Articular chondrocyte of knee joint (primary cell): ENCODE measurements at places on chromosomes 6 and 20. TPM values are rescaled to one million over a fixed set of nuclear protein-coding genes. Genes with fewer than 3 reads are reported as not detected.

CLPSL2 gene
- total RNA-seq, result not detected in 2 replicates

IL17A gene
- not detected in 2 replicates for total RNA-seq

RAB44 gene
- under 0.01 and 0.13 TPM in 2 replicates for total RNA-seq

ADGRB3 gene
- total RNA-seq, result 0.11 and 0.13 TPM in 2 replicates

PTPRA gene
- total RNA-seq, result 55.6 and 56.3 TPM in 2 replicates

R3HDML gene
- total RNA-seq, result not detected in 2 replicates

NOTCH4 gene
- 0.65 and 1.1 TPM in 2 replicates for total RNA-seq

PHACTR3 gene
- total RNA-seq, result not detected in 2 replicates

RBM24 gene
- total RNA-seq, result 0.39 and 1.3 TPM in 2 replicates

MRPS26 gene
- total RNA-seq, result 15.8 and 24.3 TPM in 2 replicates

IP6K3 gene
- total RNA-seq, result not detected in 2 replicates

SLC25A27 gene
- 15.4 and 18.9 TPM in 2 replicates for total RNA-seq

FOXQ1 gene
- 14.2 and 25.5 TPM in 2 replicates for total RNA-seq

LY6G6F gene
- total RNA-seq, result not detected in 2 replicates

B3GAT2 gene
- under 0.01 TPM in 2 replicates for total RNA-seq

HUS1B gene
- 0.54 and 1.0 TPM in 2 replicates for total RNA-seq

KHDRBS2 gene
- not detected in 2 replicates for total RNA-seq

RSPO3 gene
- 17.8 and 19.3 TPM in 2 replicates for total RNA-seq

HSPA1A gene
- 91.1 and 137 TPM in 2 replicates for total RNA-seq

TTBK1 gene
- total RNA-seq, result under 0.01 TPM in 2 replicates

RGS19 gene
- 7.1 and 8.0 TPM in 2 replicates for total RNA-seq

ETV7 gene
- 3.8 and 6.7 TPM in 2 replicates for total RNA-seq

SLC13A3 gene
- 1.5 and 1.6 TPM in 2 replicates for total RNA-seq

PDE10A gene
- total RNA-seq, result 0.39 and 2.3 TPM in 2 replicates

DLL1 gene
- 0.32 and 1.0 TPM in 2 replicates for total RNA-seq

ZSCAN23 gene
- total RNA-seq, result 2.5 and 5.9 TPM in 2 replicates

OVOL2 gene
- total RNA-seq, result not detected in 2 replicates

BPIFA1 gene
- not detected in 2 replicates for total RNA-seq

MLN gene
- total RNA-seq, result not detected in 2 replicates

ARHGAP40 gene
- total RNA-seq, result not detected in 2 replicates

CALHM4 gene
- not detected in 2 replicates for total RNA-seq

SRSF3 gene
- 277 and 466 TPM in 2 replicates for total RNA-seq

TMEM244 gene
- not detected in 2 replicates for total RNA-seq

PSORS1C1 gene
- total RNA-seq, result 3.0 and 3.1 TPM in 2 replicates

VSTM2L gene
- 1.4 and 1.6 TPM in 2 replicates for total RNA-seq

FGD2 gene
- total RNA-seq, result not detected in 2 replicates

COL21A1 gene
- total RNA-seq, result 1.0 and 3.9 TPM in 2 replicates

GPR6 gene
- not detected in 2 replicates for total RNA-seq

KDM1B gene
- total RNA-seq, result 16.2 and 21.0 TPM in 2 replicates

AVP gene
- not detected in 2 replicates for total RNA-seq

PTK7 gene
- 28.3 and 51.5 TPM in 2 replicates for total RNA-seq

RUNX2 gene
- total RNA-seq, result 0.91 and 1.1 TPM in 2 replicates

RIPOR3 gene
- 0.76 and 0.78 TPM in 2 replicates for total RNA-seq

ZBP1 gene
- not detected in 2 replicates for total RNA-seq

APOM gene
- total RNA-seq, result 2.0 and 2.2 TPM in 2 replicates

SOBP gene
- 9.9 and 10.4 TPM in 2 replicates for total RNA-seq

POLH gene
- 20.1 and 28.2 TPM in 2 replicates for total RNA-seq

TINAG gene
- total RNA-seq, result 0.13 TPM in 1 of 2 replicates, not detected in the other

SLC52A3 gene
- not detected in 2 replicates for total RNA-seq

TFAP2D gene
- not detected in 2 replicates for total RNA-seq

BCAS1 gene
- not detected in 2 replicates for total RNA-seq

DDO gene
- 3.3 and 4.9 TPM in 2 replicates for total RNA-seq

MEI4 gene
- under 0.01 TPM in 2 replicates for total RNA-seq

KCNS1 gene
- not detected in 2 replicates for total RNA-seq

TENT5A gene
- total RNA-seq, result 96.5 and 118 TPM in 2 replicates

SLC35D3 gene
- not detected in 2 replicates for total RNA-seq

HLA-DQA1 gene
- total RNA-seq, result not detected in 2 replicates
